Hematopoietic multipotent progenitor cell treated with erythropoietin and hydrocortisone succinate and interleukin-3 and kit ligand, for 15 days (in vitro differentiated cells): ENCODE measurements at places on chromosomes 12 and 14.

DNA sequence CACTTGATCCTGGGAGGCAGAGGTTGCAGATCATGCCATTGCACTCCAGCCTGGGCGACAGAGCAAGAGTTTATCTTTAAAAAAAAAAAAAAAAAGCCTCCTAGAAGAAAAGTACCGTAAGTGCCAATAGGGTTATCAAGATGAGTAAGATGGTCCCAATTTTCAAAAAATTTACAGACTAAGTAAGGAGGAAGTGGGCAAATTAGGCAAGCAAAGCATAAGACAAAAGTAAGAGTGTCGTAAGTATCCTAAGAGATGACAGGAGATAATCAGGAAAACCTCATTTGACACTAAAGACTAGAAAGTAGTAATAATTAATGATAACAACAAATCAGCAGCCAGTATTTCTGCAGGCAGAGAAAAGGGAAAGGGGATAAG lies 12.2 kb downstream of the PYM1 start:
- DNase-seq, result no peak

DNA sequence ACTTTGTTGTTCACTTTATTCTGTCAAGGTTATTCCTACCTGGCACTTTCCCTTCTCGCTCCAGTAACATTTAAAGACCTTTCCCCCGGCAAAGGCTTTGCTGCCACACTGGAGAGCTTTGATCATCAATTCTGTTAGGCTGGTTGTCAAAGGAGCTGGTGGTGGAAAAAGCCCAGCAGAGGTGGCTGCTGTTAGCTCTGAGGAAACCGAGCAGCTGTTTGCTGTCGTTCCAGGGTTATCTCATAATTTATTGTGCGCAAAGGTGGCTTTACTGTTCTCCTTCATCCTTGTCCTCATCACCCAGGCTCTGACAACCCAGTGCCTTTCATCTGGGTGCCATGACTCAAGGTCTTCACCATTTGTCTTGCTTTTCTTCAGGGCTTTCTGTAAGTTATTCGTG lies 38.2 kb upstream of the CRADD start:
- no peak for DNase-seq

GRCh38 chr12:26768611-26769603 lies 64.1 kb downstream of the ITPR2 start:
- no peak for DNase-seq

DNA sequence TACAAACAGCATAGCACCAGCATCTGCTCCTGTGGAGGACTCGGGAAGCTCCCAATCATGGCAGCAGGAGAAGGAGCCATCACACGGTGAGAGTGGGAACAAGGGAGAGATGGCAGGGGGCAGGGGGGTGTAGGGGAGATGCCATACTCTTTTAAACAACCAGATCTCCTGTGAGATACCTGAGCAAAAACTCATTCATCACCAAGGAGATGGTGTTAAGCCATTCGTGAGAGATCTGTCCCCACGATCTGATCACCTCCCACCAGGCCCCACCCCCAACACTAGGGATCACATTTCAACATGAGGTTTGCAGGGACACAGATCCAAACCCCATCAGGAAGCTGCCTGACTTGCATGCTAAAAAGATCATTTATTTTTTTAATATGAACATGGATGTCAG lies 499.3 kb downstream of the TMEM132D start:
- no peak for DNase-seq

DNA sequence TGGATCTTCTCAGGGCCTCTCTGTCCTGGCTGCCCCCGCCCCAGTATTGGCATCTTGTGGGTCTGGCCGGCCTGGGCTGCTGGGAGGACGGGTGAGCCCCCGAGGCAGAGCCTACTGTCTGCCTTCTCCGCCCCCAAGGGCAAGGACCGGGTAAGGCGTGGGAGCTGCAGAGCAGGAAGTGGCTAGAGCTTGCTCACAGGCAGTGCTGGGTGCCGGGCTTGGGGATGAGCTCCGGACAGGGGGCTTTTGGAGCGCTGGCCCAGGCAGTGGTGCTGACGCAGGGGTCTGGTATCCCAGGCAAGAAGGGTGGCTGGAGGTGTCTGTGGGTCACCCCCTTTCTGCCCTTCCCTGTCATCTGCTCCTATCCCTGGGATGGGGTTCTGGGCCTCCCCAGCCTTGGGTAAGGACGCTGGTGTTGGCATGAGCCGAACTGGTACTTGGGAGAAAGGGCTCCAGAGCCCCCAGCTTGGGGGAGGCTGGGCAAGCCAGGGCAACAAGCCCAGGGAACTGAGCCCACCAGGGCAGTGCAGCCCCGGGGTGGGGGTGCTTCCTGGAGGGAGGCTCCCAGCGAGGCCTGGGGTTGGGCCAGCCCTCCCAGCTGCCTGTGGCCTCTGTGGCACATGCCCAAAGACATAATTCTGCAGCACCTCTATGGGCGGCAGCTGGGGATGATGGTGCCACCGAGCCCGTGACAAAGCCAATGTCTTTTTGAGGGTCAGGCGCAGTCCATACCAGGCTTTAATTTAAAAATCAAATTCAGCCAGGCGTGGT lies 126.3 kb downstream of the KIF26A start:
- no peak for DNase-seq

DNA sequence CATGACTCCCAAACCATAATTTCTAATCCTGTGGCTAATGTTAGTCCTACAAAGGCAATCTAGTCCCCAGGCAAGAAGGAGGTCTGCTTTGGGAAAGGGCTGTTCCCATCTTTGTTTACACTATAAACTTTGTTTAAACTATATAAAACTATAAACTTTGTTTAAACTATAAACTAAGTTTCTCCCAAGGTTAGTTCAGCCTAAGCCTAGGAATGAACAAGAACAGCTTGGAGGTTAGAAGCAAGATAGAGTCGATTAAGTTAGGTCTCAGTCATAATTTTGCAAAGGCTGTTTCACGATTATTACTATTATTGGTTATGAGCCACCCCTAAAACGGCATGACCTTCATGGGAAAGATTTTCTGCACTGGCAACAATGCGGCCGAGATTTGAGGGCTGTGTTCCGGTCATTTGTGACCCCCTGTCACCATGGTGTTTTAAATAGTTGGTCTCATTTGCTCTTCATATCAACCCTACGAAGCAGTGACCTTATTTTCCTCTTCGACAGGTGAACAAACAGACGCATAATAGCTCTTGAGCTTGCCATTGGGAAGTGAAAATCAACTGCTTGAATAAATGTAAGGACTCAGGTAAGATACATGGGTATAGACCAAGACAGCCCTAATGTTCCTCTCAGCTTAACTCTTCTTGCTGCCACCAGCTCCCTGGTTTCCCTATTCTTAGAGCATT lies 322.6 kb upstream of the TMEM132C start:
- DNase-seq, result no peak

- no peak for DNase-seq
Observed at GRCh38 chr12:113007166-113007565, 28.8 kb downstream of the OAS2 start.

GRCh38 chr12:14846876-14847580 lies 3.7 kb upstream of the ART4 start:
- no peak for DNase-seq

DNA sequence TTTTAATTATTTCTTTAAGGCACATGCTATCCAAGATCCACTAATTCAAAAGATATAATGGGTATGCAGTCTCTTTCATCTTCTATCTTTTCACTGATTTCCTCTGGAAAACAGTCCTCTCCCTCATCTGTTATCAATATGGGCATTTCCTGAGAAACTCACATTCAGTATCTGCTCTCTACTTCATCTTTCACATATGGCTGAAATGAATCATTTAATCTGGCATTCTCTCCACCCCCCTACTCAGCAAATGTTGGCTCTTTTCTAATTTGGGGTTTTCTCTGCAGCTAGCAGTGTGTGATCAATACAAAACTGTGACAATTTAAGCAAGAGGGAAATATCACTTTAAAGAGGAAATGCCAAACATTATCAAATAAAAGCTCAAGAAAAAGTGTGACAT lies 157.1 kb upstream of the TMTC1 start:
- no peak for DNase-seq

DNA sequence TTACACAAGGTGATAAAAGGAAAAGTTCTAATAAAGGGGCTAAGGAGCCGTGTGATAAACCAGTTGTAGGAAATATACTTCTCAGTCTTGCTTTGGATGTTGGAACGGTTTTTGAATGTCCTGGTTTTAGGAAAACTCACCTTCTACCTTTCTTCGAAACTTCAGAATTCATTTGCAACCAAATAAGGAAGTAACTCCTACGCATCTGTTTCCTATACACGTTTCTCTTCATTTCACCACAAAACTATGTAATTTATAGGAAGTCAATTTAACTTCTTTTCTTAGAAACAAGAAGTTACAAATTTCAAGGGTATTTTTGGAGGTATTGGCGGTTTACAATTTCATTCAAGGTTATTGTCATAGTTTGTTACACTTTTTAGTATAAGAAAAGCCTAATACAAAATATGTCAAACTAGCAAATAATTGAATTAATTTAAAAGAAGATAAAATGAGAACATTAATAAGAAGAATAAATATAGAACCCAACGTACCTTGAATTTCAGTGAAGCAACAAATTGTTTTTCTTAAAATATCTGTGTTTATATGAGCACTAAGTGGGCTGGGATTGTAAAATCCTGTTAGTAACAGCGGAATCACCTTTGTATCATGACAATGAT lies 33.2 kb upstream of the CD69 start:
- no peak for DNase-seq

DNA sequence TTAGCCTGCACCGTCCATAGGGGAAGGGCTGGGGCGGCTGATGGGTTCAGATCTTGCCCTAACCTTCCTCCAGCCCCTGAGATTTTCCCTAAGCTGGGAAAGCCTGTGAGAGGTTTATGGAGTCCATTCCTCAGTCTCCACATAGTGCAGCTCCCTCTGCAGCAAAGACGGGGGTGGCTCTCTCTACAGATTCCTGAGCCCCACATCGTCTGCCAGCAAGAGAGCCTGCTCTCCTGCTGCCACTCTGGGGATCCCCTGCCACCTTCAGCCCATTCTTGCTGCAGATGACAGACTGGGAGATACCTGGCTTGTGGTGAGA lies 3.1 kb downstream of the SMIM41 start:
- DNase-seq, result no peak

DNA sequence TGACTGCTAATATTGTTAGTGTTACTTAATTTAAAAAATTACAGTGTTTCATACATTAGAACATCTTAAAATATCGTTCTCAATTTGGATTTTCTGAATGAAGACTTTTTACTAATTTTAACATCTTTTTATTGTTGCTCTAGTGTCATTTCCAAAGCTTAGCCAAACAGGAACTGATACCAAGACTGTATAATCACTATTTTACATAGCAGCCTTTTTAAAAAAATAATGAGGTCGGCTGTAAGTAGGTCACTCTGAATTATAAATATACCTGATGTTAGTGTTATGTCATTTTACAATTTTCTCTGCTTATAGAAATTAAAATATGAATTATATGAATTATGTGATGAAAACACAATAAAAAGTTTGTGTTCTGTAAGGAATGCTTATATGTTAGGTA lies 321.5 kb downstream of the TMEM117 start:
- no peak for DNase-seq

GRCh38 chr14:37721976-37722659 lies 126.7 kb downstream of the TTC6 start:
- no peak for DNase-seq

DNA sequence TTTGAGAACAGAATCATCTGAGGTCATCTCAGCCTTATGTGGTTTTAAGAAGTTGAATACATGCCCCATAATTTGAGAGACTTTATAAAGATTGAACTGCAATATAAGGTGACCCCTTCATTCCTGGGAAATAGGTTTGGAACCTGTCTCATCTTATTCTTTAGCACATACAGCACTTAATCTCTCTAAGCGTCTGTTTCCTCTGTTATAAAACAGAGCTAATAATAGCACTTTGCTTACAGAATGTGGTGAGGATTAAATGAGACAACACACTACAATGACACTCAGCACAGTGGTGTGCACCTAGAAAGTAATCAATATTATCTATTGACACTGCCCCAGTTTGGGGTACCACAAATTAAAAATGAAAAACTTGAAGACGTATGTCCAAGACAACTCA lies 102.1 kb downstream of the DUSP6 start:
- DNase-seq, result no peak

DNA sequence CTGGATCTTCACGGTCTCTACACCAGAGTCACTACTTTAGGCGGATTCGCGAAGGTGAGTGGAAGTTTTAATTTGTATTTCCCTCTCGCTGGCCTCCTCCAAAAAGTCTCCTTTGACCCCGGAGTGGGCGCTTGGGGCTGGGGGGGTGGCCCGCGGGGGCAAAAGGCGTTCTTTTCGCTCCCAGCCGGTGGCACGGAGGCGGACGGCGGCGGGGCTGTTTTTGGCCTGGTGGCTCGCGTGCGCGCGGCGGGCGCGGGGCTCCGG lies 510 bp downstream of the ARID2 start:
- no peak for DNase-seq

DNA sequence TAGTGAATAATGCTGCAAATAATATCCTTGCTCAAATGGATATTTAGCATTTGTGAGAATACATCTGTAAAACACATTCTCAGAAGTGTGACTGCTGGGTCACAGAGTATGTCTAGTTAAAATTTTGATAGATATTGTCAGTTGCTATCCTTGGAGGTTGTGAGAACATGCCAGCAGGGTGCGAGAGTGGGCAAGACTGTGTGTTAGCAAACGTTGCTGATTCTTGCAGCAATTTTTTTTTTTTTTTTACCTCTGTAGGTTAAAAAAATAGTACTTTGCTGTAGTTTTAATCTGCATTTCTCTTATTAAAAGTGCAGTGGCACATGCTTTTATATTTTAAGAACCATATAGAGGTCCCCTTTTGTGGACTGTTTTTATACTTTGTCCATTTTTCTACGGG lies 4.5 kb upstream of the NYNRIN start:
- DNase-seq, result no peak

GRCh38 chr12:6234214-6234613 lies 34.0 kb downstream of the CD9 start:
- no peak for DNase-seq

- DNase-seq, result no peak
Observed at GRCh38 chr14:103194256-103195045, 71.2 kb downstream of the TNFAIP2 start.

- DNase-seq, result no peak
Observed at GRCh38 chr14:92678766-92679165, 69.7 kb downstream of the LGMN start.

DNA sequence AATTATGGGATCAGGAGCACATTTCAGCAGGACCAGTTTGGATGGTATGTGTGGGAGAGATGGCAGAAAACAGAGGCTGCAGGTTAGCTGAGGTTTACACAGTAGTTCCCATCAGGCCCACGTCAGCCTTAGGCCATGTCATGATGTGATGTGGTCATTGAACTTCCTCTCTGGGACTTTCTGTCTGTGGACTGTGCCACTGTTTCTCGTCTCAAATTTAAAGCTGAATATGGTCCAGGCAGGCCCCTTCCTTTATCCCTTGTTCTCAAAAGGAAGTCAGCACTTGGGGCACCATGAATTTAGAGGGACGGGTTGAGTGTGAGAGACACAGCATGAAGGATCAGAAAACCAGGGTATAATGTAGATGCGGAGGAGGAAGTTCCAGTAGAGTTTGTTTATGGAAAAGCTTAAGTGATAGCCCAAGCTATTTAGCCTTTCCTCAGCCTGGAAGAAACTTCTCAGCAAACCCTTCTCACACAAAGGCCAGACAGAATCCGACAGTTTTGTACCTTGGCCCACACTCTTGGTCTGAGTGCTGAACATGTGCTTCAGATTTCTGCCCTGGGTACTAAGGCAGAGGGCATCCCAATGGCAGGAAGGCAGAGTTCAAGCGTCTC lies 3.6 kb upstream of the IGFBP6 start:
- no peak for DNase-seq
